ENCODE measurements at places on chromosomes 6 and 20.

GRCh38 chr20:32378461-32378860, 20.3 kb downstream of the ASXL1 start:
- no peak for DNase-seq

DNA sequence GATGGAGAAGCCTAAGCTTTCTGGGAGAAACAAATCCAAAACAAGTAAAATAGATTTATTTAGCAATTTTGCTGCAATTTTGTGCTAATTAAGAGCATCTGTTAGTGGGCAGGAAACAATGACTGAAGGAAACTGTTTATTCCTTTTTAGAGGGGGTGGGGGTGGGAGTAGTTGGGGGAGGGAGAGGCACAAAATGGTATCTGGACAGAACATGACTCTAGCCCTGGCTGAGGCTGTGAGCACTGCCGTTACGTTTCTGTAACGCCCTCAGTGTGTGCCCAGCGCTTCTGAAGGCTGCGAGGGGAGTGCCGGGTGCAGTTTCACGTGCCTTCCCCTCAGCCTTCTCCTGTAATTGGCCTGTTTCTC, 28.8 kb downstream of the METTL24 start:
- peak; percentile 43 for DNase-seq

GRCh38 chr20:47358039-47358671, 1.7 kb upstream of the ZMYND8 start:
- no peak for DNase-seq

DNA sequence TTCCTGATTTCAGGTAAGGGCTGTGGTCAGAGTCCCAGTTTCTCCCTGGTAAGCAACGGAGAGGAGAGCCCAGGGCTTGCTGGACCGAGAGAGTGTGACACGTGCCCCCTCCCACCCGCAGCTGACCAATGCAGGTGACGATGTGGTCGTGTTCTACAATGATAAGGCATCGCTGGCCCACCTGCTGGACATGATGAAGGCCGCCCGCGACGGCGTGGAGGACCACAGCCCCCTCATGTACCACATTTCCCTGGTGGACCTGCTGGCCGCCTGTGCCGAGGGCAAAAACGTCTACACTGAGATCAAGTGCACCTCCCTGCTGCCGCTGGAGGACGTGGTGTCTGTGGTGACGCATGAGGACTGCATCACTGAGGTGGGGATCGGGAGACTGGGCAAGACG, 31.7 kb downstream of the UQCC2 start:
- no peak for DNase-seq

- no peak for DNase-seq
Measured at GRCh38 chr20:23159256-23159946, 73.3 kb upstream of the CD93 start.

DNA sequence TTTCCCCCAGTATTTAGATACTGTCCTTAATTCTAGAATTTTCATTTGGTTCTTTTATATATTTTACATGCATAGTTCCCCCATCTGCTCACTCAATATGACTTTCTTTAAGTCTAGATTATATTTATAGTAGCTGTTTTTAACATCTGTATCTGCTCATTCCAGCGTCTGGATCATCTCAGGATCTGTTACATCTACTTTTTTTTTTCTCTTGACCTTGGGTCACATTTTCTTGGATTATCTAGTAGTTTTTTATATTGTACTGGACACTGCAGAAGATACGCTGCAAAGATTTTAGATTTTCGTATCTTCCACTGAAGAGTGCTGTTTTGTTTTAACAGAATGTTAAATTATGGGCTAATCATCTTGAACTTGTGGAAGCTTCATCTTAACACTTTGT, 20.7 kb downstream of the RAB22A start:
- no peak for DNase-seq

- no peak for DNase-seq
Measured at GRCh38 chr6:78614961-78615360, 252.4 kb upstream of the IRAK1BP1 start.

DNA sequence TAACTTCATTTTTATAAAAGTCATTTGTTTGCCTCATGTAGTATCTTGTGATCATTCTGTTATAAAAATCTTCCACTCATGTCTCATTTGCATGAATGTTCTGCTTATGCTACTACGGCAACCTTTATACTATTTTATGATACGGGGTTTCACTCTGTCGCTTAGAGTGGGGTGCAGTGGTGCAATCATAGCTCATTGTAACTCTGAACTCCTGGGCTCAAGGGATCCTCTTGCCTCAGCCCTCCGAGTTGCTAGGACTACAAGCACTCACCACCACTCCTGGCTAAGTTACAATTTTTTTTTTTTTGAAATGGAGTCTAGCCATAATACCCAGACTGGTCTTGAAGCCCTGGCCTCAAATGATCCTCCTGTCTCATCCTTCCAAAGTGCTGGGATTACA, 154.4 kb upstream of the PREP start:
- no peak for DNase-seq

- DNase-seq, result no peak
Measured at GRCh38 chr6:30640481-30640880, 6.5 kb upstream of the C6orf136 start.

- DNase-seq, result no peak
Measured at GRCh38 chr6:125358898-125359297, 57.1 kb upstream of the HDDC2 start.

GRCh38 chr6:73965539-73966029, 269.6 kb downstream of the CD109 start:
- no peak for DNase-seq

- no peak for DNase-seq
Measured at GRCh38 chr6:162825597-162825996, 97.8 kb downstream of the PACRG start.

- DNase-seq, result no peak
Measured at GRCh38 chr20:5463007-5463686, 146.4 kb upstream of the PROKR2 start.

- peak; percentile 13 for DNase-seq
Measured at GRCh38 chr20:14817101-14817500, 479.7 kb upstream of the FLRT3 start.

DNA sequence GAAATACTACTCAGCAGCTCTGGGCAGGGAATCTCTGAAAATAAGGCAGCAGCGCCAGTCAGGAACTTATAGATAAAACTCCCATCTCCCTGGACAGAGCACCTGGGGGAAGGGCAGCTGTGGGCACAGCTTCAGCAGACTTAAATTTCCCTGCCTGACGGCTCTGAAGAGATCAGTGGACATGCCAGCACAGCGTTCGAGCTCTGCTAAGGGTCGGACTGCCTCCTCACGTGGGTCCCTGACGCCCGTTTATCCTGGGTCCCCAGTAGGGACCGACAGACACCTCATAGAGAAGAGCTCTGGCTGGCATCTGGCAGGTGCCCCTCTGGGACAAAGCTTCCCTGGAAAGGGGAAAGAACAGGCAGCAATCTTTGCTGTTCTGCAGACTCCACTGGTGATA, 59.0 kb downstream of the COL21A1 start:
- DNase-seq, result no peak

DNA sequence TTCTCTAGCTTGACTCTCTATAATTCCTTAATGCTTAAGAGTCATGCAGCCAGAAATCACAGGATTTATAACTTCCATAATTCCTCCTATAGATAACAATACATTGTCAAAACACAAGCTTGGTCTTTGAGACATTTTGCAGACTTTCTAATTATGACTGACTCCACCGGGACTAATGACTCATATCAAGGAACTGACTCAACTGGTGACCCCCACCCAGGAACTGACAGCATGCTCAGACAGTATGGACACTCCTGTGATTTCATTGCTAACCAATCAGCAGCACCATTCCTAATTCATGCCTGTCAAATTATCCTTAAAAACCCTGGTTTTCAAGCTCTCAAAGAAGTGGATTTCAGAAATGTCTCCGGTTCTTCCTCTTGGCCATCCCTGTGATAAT, 670.5 kb upstream of the IMPG1 start:
- no peak for DNase-seq

GRCh38 chr20:59015812-59016711, 3.2 kb upstream of the TUBB1 start:
- no peak for DNase-seq

DNA sequence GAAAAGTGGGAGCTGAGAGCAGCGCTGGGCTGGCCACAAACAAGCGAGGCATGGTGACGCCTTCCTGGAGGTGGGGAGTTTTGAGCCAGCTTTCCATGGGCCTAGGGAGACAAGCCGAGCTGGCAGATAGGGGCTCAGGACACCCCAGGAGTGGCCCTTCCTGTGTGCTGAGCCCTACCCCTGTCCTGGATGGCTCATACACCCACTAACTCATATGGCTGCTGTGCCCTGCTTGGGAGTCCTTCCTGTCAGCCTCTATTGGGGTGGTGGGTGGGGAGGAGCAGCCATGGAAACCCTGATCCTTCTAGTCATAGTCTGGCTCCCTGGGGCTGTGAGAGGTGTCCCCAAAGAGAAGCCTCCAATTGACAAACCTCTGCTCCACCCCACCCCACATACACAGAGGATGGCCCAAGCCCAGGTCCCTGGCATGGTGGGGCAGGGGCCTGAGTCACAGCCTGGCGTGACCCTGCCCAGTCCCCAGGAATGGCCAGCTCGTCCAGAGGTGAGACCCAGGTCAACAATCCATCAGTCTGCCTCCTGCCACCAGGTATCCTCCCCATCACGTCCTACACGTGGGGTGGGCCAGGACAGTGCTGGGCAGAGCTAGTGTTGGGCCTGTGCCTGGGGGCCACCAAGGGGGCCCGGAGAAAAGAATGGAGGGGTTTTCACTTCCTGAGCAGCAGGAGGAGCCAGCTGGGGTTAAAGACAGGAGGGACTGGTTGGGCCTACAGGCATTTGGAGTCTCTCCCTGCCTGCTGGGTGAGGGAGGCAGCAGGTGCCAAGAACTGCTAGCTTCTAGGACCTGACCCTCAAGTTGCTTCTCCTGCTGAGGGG, 52.2 kb downstream of the MRPL14 start:
- DNase-seq, result no peak

- no peak for DNase-seq
Measured at GRCh38 chr6:106183430-106183829, 97.3 kb downstream of the PRDM1 start.

DNA sequence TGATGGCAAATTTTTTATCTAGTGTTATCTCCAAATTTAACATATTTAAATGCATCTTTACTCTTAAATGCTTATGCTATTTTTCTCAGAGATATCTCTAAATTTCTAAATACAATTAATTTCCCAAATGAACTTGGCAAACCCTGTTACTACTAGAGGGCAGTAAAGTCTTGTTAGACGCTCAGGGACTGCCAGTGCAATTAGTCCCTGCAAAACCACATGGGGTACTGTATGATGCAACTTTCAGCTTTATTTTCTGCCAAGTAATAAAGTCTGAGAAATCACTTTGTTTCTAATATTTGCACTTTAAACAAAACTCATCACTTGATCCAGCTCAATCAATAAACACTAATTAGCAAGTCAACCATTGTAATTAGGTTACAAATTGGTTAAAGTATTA, 76.0 kb upstream of the ADGRB3 start:
- no peak for DNase-seq

DNA sequence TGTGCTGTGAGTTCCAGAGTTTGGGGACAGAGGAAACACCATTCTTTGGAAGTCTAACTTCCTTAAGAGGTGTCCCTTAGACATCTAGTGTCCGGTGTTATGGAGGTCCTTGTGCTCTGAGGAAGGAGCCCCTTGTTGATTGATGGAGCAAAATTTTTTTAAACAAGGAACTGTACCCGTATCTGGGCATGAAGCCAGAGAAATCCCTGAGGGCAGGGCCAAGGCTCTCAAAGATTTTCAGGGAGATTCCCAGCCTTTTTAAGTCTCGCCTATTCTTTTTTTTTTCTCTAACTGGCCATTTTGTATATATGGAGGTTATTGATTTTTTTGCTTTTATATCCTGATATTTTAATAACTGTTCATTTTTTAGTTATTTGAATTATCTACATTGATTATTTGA, 45.9 kb downstream of the TRIM38 start:
- DNase-seq, result no peak

DNA sequence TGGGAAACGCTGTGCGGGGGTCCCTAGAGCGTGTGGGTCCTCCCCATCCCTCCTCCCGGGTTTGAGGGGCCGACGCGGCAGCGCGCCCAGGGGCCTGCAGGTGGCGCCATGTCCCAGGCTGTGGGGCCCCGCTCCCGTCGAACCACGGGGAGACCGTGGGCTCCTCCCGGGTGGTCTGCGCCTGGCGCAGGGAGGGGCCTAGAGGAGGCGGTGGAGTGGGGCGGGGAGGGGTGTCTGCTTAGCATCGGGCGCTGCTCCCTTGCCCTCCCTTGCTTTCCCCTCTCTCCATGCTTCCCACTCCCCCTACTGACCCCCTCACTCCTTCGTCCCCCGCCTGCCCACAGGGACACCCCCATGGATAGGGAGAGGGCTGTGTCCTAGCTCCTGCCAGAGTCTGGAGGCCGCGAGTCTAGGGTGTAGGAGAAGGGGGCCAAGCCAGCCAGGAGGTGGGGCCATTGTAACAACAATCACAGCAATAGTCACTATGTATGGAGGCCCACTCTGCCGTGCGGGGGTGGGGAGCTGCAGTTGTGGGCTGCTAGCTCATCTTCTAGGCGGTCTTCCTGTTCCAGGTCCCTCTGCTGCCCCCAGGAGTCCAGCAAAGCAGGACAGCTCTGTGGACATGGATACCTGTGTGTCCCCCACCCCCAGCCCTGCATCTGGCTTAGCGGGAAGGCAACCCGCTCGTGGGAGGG, 51.7 kb downstream of the CHMP4B start:
- peak; percentile 41 for DNase-seq

- no peak for DNase-seq
Measured at GRCh38 chr20:6311841-6312655, 189.2 kb upstream of the FERMT1 start.

GRCh38 chr6:148316308-148316707, 26.3 kb upstream of the SASH1 start:
- DNase-seq, result no peak

DNA sequence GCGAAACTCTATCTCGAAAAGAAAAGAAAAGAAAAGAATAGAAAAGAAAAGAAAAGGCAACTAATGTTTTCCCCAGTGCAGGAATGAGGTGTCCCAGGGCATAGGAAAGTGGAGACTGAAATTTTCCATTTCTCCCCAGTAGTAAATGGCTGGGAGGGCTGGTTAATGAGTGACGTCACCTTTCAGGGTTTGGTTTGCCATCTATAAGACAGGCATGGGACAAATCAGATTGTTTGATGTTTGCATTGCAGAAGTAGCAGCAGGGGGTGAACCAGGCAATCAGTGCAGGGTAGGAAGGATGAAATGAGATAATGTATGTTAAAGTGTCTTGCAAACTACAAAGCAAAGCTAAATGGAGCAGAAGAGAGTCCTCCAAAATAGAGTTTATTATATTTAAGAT, 533.4 kb downstream of the PKHD1 start:
- DNase-seq, result no peak

DNA sequence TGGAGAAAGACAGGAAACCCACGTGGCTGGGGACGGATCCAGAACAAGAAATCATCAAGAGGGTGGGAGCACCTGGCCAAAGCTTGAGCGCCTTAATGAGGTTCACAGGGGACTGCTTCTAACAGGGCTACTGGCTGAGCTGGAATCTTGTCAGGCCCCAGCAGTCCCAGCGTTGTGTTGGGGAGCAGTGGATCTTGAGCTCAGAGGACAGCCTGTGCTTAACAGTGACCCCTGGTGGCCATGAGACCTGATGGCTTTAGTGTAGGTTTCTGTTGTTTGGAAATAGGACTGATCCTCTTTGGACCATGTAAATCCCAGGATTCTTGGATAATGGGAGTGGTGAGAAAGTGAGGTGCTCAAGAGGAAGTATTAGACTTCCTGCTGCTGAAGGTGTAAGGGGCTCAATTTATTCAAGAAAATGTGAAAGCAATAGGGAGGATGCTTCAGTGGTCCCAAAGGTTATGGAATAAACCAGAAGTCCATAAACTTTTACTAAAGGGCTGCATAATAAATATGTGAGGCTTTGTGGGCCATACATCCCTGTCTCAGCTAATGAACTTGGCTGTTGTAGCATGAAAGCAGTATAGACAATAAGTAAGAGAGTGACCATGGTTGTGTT, 216.2 kb downstream of the NFATC2 start:
- peak; percentile 42 for DNase-seq

GRCh38 chr6:85015396-85015990, 251.1 kb upstream of the TBX18 start:
- DNase-seq, result peak; percentile 54
